ENCODE measurements at places on chromosomes 6 and 20. TPM values are rescaled to one million over a fixed set of nuclear protein-coding genes. Genes with fewer than 3 reads are reported as not detected.

DNA sequence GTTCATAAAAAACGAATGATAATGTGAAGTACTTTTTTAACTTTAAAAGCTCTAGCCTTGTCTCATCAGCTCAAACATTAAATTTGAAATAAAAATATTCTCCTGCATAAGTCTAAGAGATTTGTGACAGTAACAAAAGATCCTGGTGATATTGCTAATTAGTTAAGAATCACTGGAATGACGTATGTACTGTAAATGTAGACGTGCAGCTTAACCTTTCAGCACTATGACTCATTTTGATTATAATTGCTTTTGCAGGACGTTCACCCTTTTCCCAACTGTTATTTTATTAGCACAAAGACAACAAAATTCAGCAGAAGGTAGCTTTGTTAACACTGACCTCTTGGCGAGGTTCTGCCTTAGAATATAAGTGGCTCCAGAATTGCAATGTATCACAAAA is 68.6 kb downstream of the TENT5A start:
- no peak overlapping the region for H3K27ac ChIP-seq
- no peak for DNase-seq
- H3K27me3 ChIP-seq = no peaks in the 10 kb centered on the region
- H3K4me3 ChIP-seq = no peak overlapping the region
- H3K36me3 ChIP-seq = no peaks in the 10 kb centered on the region

DNA sequence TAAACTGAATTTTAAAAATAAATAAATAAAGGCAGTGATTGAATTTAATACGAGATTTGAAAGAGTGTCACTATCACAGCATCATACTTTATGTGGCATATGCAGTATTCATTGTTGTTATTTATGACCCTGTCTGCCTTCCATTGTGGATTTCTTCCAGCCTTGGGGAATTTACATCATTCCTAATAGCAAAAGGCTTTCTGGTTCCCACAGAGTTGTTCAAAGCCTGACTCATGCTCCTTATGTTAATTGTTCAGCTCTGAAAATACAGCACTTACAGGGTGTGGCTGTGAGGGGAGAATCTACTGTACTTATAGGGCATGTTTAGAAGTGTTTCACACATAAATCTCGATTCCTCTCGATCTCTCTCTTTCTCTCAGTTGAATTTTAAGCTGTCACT is 54.4 kb downstream of the JAG1 start:
- no peak for DNase-seq
- no peak overlapping the region for H3K27ac ChIP-seq
- no peaks in the 10 kb centered on the region for H3K36me3 ChIP-seq
- H3K27me3 ChIP-seq = no peaks in the 10 kb centered on the region
- H3K4me3 ChIP-seq = no peak overlapping the region
- H3K4me1 ChIP-seq = no peaks in the 10 kb centered on the region

DNA sequence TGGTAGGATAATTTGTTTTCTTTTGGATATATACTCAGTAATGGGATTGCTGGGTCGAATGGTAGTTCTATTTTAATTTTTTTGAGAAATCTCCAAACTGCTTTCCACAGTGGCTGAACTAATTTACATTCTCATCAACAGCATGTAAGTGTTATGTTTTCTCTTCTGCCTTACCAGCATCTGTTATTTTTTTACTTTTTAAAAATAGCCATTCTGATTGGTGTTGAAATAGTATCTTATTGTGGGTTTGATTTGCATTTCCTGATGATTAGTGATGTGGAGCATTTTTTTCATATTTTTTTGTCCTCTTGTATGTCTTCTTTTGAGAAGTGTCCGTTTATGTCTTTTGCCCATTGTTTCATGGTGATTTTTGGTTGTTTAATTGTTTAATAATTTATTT is 11.9 kb downstream of the HINT3 start:
- no peak for DNase-seq
- H3K4me1 ChIP-seq = no peaks in the 10 kb centered on the region
- H3K4me3 ChIP-seq = no peak overlapping the region
- H3K27ac ChIP-seq = no peak overlapping the region
- peaks cover 10% of the 10 kb centered on the region for H3K36me3 ChIP-seq

The ZDHHC14 gene
- 9.3 TPM for total RNA-seq

The FRMD1 gene
- total RNA-seq = not detected

The LZTS3 gene
- total RNA-seq = 18.5 TPM

The TP53TG5 gene
- total RNA-seq = not detected

DNA sequence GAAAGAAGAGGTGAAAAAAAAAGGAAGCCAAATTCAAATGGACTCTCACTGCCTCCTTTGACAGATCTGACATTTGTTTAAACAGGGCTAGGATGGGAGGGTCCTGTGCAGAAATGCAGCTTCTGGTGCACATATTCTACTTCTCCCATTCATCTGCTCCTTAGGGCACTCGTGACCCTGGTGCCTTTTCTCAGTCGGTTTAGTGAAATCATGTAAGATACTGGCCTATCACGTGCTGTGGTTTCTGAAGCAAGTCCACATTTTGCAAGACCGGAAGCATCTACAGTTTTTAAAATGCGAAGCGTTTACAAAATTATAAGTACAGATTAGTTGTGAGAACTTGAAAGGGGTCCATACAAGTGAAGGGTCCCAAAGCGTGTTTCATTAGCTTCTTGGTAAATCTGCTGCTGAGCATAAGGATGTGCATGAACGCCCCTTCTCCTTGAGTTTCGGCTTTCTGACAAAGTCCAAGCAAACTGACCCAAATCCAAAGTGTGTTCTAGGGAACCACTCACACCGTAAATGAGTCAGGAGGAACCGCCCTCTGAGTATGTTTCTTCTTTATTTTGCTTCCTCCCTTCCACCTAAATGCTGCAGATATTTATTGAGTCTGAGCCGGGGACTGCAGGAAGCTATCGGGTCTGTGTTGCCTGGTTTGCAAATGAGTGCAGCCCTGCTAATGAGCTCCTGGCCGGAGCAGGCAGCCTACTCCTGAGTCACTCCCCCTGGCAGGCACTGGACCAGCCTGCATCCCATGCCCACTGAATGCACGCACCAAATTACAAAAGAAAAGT is 323.8 kb upstream of the JARID2 start:
- peak overlapping the region; percentile 80 for H3K27ac ChIP-seq
- peaks cover 23% of the 10 kb centered on the region for H3K4me1 ChIP-seq
- DNase-seq = no peak
- H3K27me3 ChIP-seq = no peaks in the 10 kb centered on the region
- no peak overlapping the region for H3K4me3 ChIP-seq
- no peaks in the 10 kb centered on the region for H3K36me3 ChIP-seq

- H3K27ac ChIP-seq = no peak overlapping the region
- no peak for DNase-seq
Measured at GRCh38 chr6:149615805-149616204, 32.7 kb downstream of the KATNA1 start.

All from lower lobe of right lung (tissue), 2 donors.